Activated CD4-positive, alpha-beta memory T cell treated with anti-CD3 and anti-CD28 coated beads, Interleukin-2, amount 10 ng/mL, durations not matched to agents 7 days and 5 days (primary cell): ENCODE measurements at places on chromosomes 4 and X. TPM values are rescaled to one million over a fixed set of nuclear protein-coding genes. Genes with fewer than 3 reads are reported as not detected.

DNA sequence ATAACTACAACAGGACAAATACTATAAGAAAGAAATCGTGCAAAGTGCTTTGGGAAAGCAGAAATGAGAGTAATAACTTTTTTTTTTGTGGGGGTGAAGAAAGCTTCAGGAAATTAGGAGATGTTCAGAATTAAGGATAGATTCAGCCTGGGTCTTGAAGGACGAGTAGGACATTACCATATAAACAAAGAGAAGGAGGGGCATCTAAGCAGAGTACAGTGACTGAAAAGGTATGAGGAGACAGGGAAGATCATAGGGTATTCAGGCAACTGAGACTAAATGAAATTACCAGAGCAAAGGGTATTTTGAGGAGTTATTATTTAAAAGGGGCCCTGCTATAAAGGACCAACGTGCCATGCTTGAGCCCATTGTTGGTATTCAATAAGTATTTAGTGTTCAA, 3.1 kb upstream of the STAP1 start:
- no peak for DNase-seq

RAB40AL gene
- total RNA-seq = 0.23 TPM

DNA sequence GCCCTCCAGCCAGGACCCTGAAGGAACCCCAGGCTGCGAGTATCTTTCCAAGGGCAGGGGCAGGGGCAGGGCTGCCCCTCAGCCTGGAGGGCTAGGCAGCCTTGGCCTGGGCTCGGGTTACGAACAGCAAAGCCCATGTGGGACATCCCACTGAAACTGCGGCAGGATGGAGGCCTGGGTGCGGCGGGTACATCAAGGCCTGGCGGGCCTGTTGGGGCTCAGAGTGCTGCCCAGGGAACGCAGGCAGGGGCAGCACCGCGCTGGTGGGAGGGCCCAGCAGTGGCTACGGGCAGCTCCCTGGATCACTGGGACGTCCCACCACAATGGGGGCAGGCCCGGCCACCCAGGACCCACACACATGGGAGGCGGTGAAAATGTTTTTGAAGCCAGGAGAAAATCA, 10.9 kb downstream of the NAT8L start:
- DNase-seq = no peak

- DNase-seq = no peak
Observed at GRCh38 chrX:22268706-22269105, 4.0 kb upstream of the CBLL2 start.

DNA sequence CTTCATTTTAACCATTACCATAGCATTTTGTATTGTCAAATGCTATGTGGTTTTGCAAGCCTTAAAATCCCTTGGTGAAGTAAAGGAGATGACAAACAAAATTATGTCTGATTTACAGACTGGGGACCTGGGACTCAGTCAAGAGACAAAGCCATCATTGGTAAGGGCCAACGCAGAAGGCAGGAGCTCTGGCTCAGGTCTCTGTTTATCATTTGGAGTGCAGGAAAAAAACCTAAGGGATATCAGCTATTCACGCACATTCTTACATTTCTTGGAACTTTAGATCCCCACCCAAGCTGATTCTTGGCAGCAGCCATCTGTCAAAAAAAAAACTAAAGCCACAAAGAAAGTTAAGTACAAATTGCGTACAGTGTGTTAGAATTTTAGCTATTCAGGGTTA, 731.9 kb downstream of the STPG2 start:
- no peak for DNase-seq

DNA sequence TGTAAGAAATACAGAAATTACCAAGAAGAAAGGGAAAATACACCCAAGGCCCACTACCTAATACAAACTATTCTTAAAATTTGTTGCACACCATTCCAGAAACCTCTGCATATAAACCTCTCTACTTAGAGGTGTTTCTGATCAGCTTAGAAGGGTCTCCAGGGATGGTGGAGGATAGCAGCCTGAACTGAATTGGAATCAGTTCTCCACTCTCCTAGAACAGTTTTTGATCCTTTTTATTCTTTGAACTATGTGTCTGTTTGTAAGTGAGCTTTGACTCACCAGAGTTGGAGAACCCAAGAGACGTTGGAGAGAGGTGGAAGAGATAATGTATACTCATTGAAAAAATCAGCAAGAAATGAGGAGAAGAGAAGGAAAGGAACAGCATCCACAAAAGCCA, 96.6 kb upstream of the OTUD4 start:
- DNase-seq = no peak

STATH gene
- total RNA-seq = not detected

- no peak for DNase-seq
Observed at GRCh38 chr4:81427344-81427821, 44.3 kb downstream of the RASGEF1B start.

GRCh38 chr4:147640331-147640730, 23.1 kb downstream of the TMEM184C start:
- no peak for DNase-seq

- no peak for DNase-seq
Observed at GRCh38 chrX:122582975-122583305, 601.1 kb upstream of the GRIA3 start.

TEX11 gene
- total RNA-seq = not detected

- DNase-seq = no peak
Observed at GRCh38 chr4:152206646-152207377, 329.1 kb downstream of the FBXW7 start.

DNA sequence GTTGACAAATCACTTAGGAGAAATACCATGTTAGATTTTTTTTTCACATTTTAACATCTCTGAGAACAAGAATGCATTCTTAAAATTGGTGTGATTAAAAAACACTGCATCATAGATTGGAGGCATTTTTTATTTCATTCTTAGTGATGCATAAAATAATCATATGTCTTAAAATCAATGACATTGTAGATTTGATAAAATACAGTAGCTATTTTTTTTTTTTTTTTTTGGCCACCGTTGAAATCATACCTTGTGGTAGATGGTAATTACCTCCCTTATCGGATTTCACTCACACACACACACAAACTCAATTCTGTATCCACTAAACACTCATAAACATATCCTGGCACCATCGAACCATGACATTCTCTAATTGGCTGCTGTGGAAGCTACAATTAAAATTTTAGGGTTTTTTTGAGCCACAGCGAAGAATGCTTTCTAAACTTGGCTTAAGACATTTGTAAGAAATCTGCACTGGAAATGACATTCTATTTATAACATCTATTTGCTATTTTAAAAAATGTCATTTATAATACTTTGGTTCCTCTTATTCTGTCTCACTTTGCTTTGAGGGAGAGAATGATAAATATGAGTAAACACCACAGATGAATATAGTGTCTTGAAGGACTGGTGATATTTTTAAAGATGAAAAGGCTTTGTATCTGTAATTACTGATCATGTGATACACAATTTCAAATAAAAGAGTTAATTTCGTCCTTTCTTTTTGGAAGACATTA, 60.1 kb downstream of the CCSER1 start:
- no peak for DNase-seq

DNA sequence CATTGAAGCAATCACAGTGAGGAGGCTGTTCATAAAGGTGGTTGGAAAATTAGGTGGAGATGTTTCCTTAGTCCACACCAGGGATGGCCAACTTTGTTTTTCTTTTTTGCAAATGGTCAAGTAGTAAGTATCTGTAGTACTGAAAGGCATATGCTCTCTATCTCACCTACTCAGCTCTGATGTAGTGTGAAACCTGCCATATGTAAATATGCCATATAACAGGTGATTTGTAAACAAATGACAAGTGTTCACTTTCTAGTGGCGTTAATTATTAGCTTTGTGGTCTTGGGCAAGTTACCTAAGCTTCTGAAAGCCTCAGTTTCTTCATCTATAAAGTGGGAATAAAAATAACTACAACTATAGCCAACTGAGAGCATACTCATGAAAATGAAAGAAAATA, 421.4 kb upstream of the LCORL start:
- DNase-seq = no peak

CNGA2 gene
- total RNA-seq = not detected

- DNase-seq = no peak
Observed at GRCh38 chrX:68920561-68920960, 91.7 kb downstream of the EFNB1 start.

GRCh38 chrX:14398725-14399124, 130.6 kb upstream of the GLRA2 start:
- DNase-seq = no peak

GRCh38 chr4:118215826-118216225, 137.0 kb downstream of the PRSS12 start:
- no peak for DNase-seq

MAGEA8 gene
- not detected for total RNA-seq

DNA sequence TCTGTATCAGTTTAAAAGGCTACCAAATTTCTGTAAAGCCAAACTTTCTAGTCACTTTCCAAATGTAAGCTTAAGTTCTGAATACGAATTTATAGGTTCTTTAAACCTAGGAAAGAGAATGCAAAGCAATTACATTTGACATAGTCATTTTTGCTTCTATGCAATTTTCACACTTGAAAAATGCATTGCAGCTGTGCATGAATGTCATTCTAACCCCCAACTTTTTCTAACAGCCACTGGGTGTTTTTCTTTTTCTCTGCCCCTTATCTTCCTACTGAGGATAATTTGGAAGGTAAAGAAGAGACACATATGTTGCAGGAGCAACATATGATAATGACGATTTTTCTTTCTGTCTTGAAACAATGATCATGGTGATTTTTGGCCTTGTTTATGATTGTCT, 537.5 kb downstream of the SPRY1 start:
- no peak for DNase-seq

DNA sequence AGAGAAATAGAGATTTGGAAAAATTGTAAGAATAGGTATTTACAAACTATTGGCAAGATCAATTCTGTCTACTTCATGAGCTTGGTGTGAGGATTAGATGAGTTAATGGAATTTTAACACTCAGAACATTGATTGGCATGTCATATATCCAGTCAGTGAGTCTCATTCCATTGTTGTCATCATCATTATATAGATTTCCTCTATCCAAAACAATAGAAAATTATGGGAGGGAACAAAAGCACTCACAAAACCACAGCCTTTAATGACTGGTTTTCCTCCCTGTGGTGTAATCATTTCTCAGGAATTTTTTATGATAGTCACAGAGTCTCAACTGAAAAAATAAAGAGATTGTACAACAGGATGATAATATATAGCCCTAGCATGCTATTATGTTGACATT, 21.1 kb downstream of the KLHL5 start:
- DNase-seq = no peak

DNA sequence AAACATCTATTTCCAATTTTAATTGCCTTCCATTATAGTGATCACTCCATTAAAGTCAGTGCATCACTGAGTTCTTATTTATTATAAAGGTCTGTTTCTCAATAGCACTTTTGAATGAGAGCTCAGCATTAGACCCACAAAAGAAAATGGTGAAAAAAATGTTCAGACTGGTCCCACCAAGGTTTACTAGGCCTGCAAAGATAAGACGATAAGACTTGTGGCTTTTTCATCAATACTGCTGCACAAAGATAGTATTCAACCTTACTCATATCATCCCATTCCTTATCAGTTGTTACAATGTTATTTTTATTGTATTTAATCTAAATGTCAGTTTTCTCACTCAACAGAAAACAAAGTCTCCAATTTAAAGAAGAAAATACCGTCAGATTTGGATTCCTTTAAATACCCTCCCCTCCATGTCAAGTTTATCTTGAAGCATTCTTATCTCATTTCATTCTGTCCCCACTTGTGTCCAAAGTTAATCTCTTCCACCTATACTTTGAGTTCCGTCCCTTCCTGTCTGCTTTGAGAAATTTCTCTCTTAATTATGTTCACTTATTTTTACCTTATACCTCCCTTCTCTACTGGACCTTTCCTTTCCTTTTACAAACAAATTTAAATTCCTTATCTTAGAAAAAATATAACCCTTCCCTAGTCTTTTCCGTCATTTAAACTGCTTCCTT, 140.0 kb downstream of the GASK1B start:
- no peak for DNase-seq

PROM1 gene
- not detected for total RNA-seq

CHIC1 gene
- total RNA-seq = 6.5 TPM

DNA sequence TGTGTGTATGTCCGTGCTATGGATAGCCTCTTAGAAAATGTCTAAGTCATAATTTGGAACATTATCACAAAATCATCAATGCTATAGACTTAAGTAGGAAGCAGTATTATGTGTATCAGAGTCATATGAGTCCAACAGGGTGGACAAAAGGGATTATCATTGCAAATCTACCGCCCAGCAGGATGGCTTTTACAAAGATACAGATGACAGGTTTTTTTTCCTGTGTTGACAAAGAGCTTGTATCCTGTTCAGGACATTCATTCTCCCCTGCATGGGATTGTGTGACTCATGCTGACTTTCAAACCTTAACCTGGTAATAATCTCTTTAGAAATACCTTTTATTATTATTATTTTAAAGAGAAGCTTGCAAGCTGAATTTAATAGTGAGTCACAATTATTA, 310.3 kb upstream of the GNPDA2 start:
- DNase-seq = no peak

GRCh38 chr4:77854431-77855111, 8.1 kb upstream of the MRPL1 start:
- DNase-seq = peak; percentile 58

- DNase-seq = no peak
Observed at GRCh38 chr4:170008371-170008770, 17.8 kb downstream of the MFAP3L start.

DNA sequence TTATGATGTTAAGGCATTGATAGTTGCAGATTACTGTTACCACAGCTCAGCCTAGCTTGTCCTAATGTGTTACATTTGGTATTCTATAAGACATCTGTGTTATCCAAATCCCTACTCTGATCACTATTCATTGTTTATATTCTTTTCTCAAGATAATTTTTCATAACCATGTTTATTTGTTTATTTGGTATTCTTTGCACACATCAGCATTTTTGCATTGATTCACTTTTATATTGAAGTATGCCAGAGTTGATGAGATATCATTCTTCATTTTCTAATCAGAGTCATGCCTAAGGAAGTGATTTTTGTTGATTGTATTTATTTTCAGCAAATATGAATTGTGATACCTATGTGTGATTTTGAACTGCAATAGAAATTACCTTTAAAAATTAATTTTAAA, 61.2 kb upstream of the PDHA2 start:
- DNase-seq = no peak

GRCh38 chr4:10095296-10095991, 21.2 kb downstream of the WDR1 start:
- peak; percentile 50 for DNase-seq

ADAMTS3 gene
- total RNA-seq = not detected

GRCh38 chr4:158259955-158260575, 49.8 kb downstream of the TMEM144 start:
- DNase-seq = no peak

TRIM60 gene
- total RNA-seq = not detected

GRCh38 chr4:187294861-187295260, 571.2 kb upstream of the FAT1 start:
- no peak for DNase-seq

DNA sequence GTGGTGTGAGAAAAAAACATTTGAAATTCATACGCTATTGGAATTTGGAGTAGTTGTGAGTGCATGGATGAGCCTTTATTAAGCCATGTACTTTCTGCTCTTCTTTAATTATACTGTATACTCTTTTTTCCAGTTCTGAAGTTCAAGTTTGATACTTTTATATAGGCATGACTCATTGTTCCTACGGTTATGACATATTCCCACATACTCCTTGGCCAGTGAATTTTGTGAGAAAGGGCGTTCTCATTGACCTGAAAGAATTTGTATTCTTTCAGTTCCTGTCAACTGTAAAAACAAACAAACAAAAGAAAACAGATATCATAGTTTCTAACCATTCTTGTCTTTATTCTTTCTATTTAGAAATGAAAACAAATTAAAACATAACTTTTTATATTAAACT, 407.3 kb downstream of the MAPK10 start:
- no peak for DNase-seq
